ENCODE measurements at places on chromosomes 1 and 21.

- DNase-seq = no peak
Observed at GRCh38 chr1:218339267-218339831, 5.8 kb upstream of the TGFB2 start.

DNA sequence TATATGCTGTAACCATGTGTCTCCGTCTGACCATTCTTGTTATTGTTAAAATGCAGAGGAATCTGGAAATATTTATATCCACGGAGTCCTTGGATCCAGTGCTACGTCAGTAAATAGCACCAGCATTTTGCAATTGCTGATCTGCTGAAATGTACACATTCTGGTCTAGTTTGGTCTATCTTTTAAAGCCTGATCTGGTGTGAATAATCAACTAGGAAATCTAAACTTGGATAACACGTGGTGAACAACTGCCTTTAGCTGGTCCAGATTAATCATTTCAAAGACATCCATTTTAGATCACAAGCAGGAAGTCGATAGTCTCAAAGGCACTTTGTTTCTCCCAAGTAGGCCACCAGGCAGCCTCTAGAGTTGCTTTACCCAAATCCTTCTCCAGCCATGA, 32.6 kb downstream of the PDPN start:
- DNase-seq = no peak

DNA sequence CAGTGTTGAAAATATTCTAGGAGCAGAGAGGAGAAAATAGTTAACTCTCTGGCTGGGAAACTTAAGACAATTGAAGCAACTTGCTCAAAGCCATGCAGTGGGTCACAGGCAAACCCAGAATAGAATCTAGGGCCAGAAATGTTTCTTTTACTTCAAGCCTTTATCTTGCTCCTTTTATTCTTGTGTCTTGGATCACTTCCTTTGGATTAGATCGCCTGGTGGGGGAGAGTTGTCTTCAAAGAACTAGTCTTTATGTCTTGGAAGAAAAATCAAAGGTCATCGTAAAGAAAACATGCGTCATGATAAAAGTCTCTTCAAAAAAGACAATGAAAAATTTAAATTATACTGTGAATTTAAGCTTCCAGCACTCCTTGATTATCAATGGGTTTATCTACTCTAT, 493.6 kb upstream of the USP24 start:
- DNase-seq = no peak

GRCh38 chr1:213124590-213124989, 73.5 kb downstream of the RPS6KC1 start:
- no peak for DNase-seq

DNA sequence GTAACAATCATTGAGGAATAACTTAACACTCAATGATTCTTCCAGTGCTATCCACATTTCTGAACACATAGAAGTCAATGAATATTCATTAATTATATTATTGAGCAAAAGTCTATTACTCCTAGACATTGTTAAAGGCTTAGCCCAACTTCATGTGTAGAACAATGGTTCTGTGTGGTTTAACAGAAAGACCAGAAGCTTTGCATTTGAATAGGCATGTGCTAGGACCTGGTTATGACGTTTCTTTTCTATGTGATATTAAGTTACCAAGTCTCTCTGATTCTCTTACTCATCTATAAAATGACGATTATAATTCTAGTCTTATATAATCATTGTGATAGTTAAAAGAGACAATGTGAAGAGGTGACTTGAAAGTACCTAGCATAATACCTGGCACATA, 5.2 kb downstream of the NTMT2 start:
- DNase-seq = no peak

DNA sequence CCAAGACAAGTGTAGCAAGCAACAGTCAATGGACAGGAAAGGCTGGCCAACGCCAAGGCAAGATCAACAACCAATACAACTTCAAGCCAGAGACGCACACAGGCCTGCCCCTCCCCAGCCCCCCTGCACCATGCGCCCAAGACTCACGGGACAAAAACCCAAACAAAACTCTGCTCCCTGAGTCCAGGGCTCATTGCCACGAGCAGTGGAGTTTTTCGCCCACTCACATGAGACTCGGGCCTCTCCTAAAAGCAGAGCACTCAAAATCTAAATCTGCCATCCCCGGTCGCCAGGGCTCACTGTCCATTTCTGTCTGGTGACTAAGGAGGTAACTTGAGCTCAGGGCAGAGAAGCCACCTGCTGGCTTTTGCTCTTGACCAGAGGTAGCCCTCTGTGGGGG, 174.8 kb downstream of the CLIC6 start:
- no peak for DNase-seq

DNA sequence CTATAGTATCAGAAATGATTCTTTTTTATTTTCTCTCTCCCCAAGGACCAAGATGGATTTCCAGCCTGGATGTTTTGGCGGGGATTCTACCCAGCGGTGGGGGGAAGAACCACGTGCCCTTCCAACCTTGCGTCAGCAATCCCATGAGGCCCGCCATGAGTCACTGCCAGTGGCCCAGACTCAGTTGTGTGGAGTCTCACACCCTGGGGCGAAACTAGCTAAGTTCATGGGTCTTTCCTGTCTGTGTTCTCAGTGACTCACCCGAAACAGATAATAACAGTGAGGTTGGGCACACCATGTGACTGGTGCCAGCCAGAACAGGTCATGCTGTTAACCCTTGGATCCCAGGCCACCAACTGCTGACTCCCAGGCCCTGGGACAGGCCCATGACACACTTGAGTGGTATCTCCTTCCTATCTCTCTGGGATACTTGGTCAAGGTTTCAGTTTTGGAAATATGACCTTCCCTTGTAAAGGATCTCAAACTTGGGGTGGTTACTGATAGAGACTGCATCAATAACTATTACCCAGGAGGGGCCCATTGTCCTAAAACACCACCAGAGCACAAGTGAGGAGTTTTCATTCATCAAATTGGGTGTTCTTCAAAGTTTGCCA, 98.0 kb upstream of the DUSP10 start:
- DNase-seq = peak; percentile 28

DNA sequence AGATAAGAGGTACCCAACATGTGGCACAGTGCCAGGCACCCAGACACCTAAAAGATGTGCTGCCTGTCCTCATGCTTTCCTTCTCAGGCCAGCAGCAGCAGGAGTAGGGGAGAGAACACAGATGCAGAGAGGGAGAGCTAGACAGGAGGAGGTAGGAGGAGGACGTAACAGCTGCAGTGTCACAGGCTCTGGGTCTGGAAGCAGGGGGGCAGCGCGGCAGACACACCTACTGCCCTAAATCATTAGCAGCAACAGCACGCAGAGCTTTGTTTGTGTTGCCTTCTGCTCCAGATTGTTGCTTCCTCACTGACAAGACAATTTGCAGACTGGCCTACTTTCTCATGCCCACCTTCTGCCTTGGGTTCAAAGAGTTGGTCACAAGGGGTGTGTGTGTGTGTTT, 196.7 kb upstream of the DAB1 start:
- no peak for DNase-seq

DNA sequence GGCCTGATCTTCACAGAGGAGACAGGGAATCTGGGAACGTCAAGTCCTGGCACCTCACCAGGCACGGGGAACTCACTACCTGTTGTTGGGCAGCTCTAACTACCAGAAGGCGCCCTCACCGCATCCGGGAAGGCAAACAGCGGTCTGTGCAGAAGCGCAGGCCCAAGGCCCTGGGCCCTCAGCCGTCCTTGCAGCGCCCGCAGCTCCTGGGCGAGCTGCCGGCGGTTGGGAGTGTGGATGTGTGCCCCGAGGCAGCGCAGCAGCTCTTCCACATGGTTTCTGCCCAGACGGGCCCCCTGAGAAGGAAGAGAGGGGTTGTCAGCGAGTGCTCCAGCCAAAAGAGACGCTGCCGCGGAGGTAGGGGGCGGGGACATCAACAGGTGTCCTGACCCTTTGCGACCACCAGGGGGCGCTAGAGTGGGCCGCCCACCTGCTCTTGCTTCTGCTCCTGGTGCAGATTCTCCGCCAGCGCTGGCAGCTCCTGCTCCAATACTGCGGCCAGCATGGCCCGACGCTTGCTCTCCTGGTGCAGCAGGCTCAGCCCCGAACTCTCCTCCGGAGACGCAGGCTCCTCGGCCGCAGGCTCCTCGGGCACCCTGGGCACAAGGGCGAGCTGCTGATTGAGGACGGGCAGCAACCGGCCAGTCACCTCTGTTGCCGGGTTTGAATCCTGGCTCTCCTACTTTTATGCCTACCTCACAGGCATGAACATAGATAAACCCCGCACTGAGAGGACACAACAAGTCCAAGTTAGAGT, 9.3 kb downstream of the MAP3K6 start:
- DNase-seq = peak; percentile 68

DNA sequence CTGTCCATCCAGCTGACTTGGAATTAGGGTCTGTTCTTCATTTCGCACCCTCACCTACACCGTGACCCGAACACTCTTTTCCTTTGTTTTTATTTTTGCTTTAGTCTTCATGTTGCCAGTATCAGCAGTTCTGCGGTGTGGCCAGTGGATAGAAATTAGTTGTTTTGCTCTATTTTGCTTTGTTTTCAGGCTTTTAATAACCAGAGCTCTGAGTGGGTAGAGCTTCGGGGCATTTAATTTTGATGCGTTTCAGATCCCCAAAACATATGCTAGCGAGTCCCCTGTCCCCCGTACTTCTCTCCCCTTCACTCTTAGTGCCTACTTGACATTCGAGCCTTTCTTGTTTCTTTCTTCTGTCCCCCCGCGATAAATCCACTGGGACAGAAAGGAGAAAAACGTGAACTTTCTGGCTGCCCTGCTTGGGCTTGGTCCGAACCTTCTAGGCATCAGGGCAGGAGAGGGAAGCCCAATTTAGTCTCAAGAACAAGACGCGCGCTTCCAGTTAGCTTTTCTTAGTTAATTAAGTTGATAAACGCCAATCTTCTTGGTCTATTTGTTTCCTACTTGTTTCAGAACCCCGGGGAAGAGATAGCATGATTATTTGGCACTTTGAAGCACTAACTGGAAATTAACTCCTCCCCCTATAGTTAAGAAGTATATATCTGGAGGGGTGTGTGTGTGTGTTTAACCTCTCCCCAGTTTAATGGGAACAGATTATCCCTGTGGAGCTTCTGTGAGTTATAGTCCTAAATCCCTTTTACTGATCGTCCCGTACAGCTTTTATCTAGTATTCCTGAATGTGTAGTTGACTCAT, 839 bp downstream of the SWT1 start:
- DNase-seq = no peak

DNA sequence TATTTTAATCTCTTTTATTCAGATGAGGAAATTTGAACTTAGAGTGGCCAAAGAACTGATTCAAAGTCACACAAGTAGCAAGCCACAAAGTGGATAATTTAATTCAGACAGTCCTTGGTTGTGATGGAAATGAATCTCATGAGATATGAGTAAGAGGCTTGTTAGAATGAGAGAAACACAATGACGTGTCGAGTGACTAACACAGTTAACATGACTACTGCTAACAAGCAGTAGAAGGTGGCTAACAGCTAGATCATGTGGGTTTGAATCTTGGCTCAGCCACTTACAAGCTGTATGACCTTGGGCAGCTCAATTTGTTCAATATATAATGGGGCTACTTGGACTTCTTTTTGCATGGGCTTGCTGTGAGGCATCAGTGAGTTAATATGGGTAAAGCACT, 104.5 kb upstream of the LMO4 start:
- DNase-seq = no peak

DNA sequence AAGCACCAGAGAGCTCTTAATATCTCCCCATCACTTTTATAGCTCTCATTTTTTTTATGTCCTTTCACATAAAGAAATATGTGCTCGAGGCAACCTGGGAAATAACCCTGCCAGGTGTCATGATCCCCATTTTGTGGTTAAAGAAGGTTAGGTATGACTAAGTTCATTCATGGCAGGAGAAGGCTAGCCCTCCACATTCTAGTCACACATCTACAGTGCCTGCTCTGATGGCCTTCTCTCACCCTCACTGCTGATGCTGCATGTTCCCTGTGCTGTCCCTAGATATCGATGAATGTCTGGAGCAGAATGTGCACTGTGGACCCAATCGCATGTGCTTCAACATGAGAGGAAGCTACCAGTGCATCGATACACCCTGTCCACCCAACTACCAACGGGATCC, 187.5 kb downstream of the TPR start:
- no peak for DNase-seq

GRCh38 chr1:206694171-206695124, 9.7 kb downstream of the MAPKAPK2 start:
- DNase-seq = no peak

- no peak for DNase-seq
Observed at GRCh38 chr1:168368131-168368530, 87.5 kb downstream of the TBX19 start.

DNA sequence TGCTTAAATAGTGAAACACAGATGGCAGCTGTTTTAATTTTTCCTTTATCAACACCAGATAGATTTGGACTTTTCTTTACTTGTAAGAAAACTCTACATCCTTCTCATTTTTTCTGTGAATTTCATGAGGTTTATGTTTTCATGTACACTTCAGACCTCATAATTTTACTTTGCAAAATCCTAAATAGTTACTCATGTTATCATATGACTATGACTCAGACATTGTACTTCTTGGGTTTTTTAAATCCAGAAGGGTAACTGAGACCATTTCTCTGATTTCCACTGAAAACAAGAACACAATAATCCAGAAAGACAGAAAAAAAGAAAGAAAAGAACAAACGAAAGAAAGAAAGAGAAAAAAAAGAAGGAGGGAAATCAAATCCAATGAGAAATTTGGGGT, 1021.6 kb downstream of the NCAM2 start:
- DNase-seq = no peak

DNA sequence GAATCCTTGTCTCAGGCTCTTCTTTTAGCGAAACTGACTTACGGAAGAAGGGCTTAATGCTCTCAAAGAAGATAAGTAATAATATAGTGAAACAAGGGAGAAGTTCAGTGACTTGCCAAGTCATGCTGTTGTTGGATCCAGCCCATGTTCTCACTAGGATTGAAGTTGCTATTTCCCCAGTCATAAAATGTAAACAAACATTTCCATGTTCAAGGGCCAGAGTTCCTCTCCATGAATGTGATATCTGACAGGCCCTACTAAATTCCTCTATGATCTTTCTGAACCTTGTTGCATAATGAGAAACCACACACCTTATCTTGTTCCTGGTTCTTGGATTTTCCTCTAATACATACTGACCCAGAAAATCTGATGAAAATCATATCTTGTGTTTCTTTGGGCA, 876.5 kb upstream of the B3GALT2 start:
- no peak for DNase-seq
